ENCODE measurements at places on chromosomes 6 and 20.
A peak's percentile ranks its signal among the peaks of the same experiment; 100 is the strongest.

DNA sequence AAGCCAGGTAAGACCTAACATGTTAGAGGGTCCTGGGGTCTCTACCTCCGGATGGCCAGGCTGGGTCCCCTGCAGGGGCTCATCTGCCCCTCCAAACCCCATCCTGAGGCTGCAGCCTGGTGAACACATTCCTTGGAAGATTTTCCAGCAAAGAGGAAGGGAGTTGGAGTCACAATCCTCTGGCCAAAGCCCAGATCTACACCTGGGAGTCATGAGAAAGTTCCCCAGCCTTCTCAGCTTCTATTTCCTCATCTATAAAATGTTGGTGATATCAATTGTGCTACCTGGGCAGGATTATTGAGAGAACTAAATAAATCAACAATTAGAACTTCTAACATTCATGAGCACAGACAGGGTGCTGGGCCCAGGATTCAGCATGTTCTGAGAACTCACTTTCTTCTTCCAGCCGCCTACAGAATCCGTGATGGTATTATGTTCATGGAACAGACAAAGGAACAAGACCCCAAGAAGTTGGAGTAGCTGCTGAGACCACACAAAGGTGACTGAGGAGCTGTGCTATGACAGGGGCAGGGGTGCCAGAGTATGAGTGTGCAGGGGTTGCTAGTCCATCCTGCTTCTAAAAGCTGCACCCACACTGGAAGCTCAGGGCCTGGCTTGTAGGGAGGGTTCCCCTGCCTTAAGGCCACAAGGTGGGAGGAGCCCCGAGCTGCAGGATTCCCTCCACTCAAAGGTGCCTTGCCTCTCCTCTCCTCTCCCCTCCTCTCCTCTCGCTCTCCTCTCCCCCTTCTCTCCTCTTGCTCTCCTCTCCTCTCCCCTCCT lies 68.9 kb downstream of the BMP7 start:
- no peak for DNase-seq

- DNase-seq = no peak
These were observed 98.3 kb upstream of the SYNDIG1 start for GRCh38 chr20:24370911-24371695.

DNA sequence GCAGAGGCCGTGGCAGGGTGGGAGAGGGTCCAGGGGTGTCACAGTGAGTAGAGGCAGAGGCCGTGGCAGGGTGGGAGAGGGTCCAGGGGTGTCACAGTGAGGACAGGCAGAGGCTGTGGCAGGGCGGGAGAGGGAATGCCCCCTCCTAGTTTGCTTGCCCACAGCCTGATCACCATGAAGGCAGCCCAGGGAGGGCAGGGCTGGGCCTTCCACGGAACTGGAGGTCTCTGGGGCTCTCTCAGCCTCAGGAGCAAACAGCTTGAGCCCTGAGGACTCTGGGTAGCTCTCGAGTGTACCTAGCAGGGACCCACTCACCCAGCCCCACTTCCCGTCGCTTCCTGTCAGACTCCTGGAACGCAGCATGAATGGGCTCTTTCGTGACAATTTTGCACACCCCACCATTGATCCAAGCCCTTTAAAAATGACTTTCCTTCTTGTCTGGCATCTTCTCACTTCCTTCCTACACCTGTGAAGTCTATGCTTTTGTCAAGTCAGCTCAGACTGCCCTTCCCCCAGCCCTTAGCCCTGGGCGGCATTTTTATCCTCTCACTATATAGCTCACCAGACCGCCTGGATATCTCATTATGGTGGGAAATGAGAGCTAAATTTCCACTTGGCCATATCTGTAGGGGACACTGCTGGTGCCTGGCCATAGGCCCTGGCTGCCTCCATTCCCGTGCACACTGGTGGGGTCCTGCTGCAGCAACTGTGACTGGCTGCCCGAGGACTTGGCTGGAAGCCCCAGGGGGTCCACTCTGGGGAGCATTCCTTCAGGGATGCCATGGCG lies 140.3 kb downstream of the CDC5L start:
- no peak for DNase-seq

DNA sequence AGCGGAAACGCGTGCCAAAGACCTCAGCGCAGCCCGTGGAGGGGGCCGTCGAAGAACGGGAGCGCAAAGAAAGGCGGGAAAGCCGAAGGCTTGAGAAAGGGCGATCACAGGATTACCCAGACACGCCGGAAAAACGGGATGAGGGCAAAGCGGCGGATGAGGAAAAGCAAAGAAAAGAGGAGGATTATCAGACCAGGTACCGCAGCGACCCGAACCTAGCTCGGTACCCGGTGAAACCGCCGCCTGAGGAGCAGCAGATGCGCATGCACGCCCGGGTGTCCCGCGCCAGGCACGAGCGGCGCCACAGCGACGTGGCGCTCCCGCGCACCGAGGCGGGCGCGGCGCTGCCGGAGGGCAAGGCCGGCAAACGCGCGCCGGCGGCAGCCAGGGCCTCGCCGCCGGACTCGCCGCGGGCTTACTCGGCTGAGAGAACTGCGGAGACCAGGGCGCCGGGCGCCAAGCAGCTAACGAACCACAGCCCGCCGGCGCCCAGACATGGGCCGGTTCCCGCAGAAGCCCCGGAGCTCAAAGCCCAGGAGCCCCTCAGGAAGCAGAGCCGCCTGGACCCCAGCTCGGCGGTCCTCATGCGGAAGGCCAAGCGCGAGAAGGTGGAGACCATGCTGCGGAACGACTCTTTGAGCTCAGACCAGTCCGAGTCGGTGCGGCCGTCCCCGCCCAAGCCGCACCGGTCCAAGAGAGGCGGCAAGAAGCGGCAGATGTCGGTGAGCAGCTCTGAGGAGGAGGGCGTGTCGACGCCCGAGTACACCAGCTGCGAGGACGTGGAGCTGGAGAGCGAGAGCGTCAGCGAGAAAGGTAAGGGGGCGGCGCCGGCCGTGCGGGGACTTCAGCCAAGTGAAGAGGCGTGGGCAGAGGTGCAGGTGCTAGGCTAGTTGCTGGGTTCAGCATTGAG lies 296.2 kb downstream of the RIMS1 start:
- DNase-seq = no peak

GRCh38 chr6:168892031-168892430 lies 361.6 kb downstream of the THBS2 start:
- DNase-seq = no peak

- DNase-seq = no peak
These were observed 180.4 kb upstream of the JARID2 start for GRCh38 chr6:15065261-15065989.

- DNase-seq = no peak
These were observed 153.1 kb downstream of the LMBRD1 start for GRCh38 chr6:69643688-69644087.

- no peak for DNase-seq
These were observed 58.9 kb downstream of the KIZ start for GRCh38 chr20:21184819-21185218.

GRCh38 chr6:84763886-84764331 lies 489 bp downstream of the TBX18 start:
- DNase-seq = no peak

DNA sequence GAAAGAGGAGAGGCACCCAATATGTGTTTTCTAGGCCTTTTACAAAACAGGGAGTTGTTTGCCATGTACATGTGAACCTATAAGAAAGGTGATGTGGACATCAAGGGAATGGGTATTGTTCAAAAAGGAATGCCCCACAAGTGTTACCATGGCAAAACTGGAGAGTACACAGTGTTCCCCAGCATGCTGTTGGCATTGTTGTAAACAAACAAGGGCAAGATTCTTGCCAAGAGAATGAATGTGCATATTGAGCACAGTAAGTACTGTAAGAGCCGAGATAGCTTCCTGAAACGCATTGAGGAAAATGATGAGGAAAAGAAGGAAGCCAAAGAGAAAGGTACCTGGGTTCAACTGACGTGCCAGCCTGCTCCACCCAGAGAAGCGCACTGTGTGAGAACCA lies 13.1 kb downstream of the QRSL1 start:
- DNase-seq = no peak

GRCh38 chr20:62020935-62021701 lies 44.6 kb downstream of the TAF4 start:
- DNase-seq = no peak

DNA sequence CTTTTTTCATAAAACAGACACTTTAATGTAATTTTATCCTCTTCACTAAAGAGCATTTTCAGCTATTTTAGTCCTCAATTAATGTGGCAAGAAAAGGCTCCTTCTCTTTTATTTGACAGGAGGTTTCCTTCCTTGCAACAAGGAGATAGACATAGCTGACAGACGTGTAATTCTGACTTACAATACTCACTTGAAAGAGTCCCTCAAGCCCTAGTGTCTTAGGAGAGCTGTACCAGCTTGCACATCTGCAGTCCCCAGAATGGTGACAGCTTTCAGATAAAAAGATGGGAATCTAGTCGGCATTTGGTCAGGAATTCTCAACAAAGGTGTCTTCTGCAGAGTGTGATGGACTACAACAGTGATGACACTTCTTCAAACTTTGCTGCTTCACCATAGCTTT lies 603.7 kb upstream of the PTCHD4 start:
- no peak for DNase-seq

- DNase-seq = no peak
These were observed 6.1 kb downstream of the MDFI start for GRCh38 chr6:41644297-41644879.

DNA sequence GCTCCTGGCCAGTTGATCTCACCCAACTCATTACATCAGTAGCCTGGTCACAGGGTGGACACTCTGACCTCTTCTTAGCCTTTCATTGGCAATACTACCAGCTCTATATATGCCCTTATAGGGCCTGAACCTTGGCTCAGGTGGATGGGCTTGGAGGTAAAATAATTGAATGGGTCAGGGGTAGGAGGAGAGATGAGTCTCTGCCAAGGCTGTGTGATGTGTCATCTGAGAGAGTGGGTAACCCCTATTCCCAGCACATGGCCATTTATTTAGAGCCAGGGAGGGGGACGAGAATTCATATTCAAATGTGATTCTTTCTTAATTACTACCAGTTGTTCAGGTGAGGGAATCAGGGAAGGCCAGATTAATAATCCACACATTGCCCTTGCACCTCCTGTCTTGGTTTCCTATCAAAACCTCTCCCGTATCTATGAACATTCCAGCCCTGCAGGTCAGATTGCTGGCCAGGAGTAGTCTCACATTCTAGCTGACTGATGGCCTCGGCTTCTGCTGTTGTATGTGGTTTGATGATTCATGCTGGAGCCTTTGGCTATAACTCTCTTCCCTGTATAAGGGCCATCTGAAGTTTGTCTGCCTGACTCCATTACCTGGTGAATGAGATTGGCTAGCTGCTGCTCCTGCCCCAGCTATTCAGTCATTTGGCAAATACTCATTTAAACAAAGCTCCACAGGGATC lies 13.4 kb downstream of the C20orf173 start:
- DNase-seq = no peak

DNA sequence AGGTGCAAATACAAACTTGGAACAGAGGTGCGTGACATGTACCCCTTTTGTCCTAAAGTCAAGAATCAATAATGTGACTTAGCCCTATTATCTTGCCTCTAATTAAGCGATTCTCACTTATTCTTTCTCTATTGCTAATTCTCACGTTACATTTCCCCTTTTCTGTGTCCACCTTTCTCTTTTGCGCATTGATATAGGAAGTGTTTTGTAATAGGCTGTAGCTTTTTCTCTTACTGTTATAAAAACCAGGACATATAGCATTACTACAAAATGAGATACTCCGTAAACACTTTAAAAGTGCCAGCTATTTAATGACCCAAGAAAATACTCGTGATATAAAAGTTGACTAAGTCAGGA lies 669 bp upstream of the TMEM30A start:
- DNase-seq = no peak

- no peak for DNase-seq
These were observed 34.0 kb downstream of the PNLDC1 start for GRCh38 chr6:159833997-159834603.

DNA sequence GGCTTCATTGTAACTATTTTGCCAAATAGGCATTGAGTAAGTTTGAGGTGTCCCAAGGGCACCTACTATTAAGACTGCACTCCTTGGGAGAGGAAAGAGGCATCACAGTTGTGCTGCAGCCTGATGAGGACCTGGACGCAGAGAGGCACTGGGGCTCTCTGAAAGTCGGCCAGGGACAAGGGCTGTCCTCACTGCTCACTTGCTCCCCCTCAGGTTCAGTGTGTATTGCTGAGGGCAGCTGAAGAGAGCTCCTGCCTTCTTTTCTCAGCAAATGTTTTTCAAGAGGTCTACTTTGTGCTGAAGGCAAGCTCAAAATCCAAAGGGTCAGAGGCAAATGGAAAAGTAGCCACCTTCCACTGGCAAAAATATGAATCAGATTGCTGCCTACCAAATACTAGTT lies 331.8 kb downstream of the RIMS1 start:
- DNase-seq = peak; percentile 11

GRCh38 chr20:18138266-18138582 lies 561 bp downstream of the KAT14 start:
- no peak for DNase-seq

- no peak for DNase-seq
These were observed 50.4 kb downstream of the UNC5CL start for GRCh38 chr6:40988634-40989033.

DNA sequence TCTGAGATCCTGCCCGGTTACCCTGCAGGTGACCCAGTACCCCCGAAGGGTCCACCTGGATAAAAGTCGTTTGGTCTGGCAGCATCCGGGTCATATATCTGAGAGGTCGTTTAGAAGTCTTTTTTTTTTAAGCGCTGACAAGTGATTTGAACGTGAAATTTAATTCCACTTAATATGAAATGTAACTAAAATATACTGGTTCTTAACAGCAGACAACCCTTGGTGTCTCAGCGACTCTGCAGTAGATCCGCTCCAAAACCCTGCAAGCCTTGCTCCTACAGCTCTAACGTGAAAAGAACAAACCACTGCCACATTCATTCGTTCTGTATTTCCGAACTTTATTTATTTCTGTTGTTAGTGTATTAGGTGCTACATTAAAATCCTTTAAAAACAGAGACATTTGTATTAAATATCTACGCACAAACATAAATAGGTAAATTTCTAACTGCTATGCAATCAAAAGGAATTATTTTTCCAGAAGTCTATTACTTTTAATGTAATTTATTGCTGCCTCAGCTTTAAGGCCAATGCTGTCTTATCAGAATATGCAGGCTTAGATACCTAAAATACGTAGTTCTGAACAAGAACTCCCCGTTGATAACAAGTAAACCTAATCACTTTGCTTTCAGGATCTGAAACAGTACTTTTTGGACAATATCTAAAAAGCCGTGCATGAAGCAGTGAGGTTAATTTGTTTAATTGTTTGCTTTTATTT lies 33.5 kb upstream of the TCF21 start:
- no peak for DNase-seq

- DNase-seq = no peak
These were observed 1642.2 kb downstream of the KHDRBS2 start for GRCh38 chr6:60643870-60644269.

GRCh38 chr6:124970243-124970642 lies 8.0 kb downstream of the RNF217 start:
- DNase-seq = no peak

GRCh38 chr6:4872841-4873240 lies 96.6 kb downstream of the CDYL start:
- no peak for DNase-seq

All from COR-L47 (cell line).